Esophagus mucosa (tissue), 1 donor: ENCODE measurements at places on chromosomes 5 and 9. TPM values are rescaled to one million over a fixed set of nuclear protein-coding genes. Genes with fewer than 3 reads are reported as not detected.

LCN15 gene
- total RNA-seq: not detected

- no peak for ATAC-seq
Observed at GRCh38 chr9:95903398-95903797, 27.9 kb downstream of the ERCC6L2 start.

- no peak for ATAC-seq
Observed at GRCh38 chr5:143913008-143913752, 101.2 kb downstream of the HMHB1 start.

KIF4B gene
- total RNA-seq: not detected

LHX3 gene
- total RNA-seq: 0.08 TPM

DNA sequence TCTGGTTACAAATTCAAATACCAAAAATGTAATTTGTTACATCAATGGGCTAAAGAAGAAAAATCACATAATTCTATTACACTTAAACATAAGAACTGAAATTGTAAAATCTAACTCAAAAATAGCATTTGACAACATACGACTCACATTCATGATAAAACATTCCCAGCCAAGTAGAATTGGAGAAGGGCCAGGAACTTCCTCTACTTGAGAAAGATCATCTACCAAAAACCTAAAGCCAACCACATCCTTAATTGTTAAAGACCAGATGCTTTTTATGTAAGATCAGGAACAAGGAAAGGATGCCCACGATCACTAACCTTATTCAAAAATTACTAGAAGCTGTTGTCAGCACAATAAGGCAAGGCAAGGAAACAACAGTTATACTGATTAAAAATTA, 1819.8 kb upstream of the C9orf72 start:
- ATAC-seq: no peak

- ATAC-seq: no peak
Observed at GRCh38 chr9:123087359-123087888, 54.0 kb downstream of the GPR21 start.

DNA sequence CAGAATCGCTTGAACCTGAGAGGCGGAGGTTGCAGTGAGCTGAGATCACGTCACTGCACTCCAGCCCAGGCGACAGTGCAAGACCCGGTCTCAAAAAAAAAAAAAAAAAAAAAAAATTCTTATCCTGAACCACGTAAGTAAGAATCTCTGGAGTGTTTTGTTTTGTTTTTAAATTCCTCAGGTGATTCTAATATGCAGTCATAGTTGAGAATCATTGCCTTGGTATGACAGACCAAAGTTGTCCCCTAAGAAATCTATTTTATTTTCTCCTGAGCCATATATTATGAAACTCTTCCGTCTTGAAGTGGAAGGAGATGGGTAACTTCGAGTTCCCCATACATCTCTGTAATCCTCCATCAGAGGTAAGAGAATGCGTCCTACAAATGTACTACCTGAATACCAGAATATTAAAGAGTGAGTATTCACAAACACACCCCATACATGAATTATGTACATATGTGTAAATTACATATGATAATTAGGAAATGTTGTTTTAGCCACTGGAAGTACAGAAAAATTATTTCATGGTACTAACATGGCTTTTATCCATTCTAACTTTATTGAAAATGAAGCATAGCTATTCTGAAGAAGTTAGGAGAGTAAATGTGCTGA, 26.7 kb upstream of the SVEP1 start:
- no peak for ATAC-seq

DNA sequence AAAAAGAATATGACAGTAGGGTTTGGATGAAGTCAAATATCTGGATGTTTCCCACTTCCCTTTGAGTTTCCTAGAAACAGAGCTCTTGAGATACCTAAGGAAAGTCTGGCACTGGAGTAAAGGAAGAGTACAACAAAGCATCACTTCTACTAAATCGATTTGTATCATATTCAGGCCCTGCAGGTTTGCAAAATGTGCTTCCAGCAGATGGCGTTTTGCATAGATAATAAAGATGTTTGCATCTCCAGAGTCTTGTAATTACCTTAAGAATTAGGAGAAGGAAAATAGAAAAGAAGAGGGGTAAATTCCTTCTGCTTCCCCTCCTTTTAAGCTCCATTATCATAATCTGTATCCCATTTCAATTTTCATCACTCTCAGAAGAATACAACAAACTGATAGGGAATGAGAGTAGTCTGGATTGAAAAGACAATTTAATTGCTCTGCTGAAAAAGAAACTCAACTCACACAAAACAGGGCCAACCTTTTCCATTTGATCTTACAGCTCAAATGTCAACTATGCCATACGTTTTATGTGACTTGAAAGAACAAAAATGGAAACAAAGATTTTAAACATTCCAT, 380.4 kb downstream of the PTPRD start:
- no peak for ATAC-seq
